ENCODE measurements at places on chromosomes 1 and 21. TPM values are rescaled to one million over a fixed set of nuclear protein-coding genes. Genes with fewer than 3 reads are reported as not detected.

Gene DR1
- 38.8 TPM for total RNA-seq

Gene NUF2
- total RNA-seq: 0.92 TPM

Gene SEMA4A
- total RNA-seq: 4.4 TPM

Gene RBM34
- total RNA-seq: 45.3 TPM

DNA sequence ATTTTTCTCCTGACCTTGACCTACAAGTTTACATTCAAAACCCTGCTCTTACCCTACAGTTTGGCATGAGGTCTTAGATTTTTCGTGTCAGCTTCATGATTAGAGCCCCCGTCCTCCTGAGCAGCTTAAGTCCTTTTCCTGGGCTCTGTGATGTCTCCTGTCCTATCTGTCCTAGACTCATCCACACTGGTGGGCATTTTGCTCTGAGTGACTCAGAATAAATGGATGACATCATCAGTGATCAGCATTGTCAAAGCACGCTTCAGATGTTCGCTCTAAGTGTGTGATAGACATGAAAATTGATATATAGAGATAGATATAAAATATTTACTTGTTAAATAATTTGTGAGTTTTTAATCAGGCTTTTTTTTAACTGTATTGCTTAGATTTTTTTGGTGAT, 21.8 kb downstream of the RGS13 start:
- no peak for DNase-seq

DNA sequence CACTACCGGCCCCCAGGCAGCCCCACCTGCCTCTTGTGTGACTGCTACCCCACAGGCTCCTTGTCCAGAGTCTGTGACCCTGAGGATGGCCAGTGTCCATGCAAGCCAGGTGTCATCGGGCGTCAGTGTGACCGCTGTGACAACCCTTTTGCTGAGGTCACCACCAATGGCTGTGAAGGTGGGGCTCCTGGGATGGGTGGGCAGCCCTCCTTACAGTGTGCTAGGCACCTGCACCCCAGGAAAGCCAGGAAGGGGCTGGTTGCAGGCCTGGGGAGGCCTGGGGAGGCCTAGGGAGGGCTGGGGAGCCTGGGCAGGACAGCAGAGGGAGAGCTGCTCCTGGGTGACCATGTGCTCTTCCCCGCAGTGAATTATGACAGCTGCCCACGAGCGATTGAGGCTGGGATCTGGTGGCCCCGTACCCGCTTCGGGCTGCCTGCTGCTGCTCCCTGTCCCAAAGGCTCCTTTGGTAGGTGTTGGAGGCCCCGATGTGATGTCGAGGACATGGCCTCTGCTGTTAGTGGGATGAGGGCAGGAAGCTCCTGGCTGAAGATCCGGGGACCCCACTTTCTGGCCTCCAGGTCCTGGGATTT, 16.5 kb downstream of the CELSR2 start:
- DNase-seq: no peak

DNA sequence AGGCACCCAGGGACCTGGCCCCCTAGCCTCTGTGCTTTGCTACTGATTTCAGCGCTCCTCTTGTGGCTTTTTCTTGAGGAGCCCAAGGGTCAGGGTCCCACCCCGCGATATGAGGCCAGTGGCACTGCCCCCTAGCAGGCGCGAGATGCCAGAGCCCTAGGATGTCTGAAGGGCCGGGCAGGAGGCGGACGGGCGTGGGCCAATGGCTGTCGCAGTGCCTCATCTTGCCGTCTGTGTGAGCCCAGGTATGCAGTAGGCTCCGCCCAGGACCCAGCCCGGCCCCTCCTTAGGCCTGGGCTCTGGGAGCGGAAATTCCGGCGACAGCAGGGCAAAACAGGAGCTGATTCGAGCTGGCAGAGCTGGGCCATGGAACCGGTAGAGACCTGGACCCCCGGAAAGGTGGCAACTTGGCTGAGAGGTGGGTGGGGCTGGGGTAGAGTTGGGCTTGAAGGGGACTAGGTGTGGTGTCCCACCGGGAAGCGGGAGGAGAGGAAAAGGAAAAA, at the start of gene CNKSR1:
CNKSR1 (plus strand) TSS at position 310 of the 503 bp plus-strand sequence; CDS start at position 367, 57 bp downstream.
- DNase-seq: no peak

DNA sequence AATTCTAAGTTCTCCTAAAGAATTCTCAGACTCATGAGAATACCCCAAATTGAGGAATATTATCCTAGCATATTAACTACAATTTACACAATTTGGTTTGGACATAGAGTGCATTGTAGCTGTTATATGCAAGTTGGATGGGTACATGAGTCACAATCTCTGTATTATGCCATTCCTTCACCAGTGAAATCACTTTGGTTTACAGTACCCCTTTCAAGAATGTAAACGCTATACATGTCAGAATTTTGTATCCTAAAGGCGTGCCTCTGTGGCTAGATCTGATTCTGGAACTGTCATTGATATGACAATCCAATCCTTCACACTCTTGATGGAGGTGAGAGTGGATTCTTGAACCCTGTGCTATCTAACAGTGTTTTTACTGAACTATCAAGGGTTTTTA, 6.7 kb upstream of the IL10RB start:
- DNase-seq: no peak

GRCh38 chr1:21449906-21450305, 10.0 kb downstream of the NBPF3 start:
- DNase-seq: no peak

DNA sequence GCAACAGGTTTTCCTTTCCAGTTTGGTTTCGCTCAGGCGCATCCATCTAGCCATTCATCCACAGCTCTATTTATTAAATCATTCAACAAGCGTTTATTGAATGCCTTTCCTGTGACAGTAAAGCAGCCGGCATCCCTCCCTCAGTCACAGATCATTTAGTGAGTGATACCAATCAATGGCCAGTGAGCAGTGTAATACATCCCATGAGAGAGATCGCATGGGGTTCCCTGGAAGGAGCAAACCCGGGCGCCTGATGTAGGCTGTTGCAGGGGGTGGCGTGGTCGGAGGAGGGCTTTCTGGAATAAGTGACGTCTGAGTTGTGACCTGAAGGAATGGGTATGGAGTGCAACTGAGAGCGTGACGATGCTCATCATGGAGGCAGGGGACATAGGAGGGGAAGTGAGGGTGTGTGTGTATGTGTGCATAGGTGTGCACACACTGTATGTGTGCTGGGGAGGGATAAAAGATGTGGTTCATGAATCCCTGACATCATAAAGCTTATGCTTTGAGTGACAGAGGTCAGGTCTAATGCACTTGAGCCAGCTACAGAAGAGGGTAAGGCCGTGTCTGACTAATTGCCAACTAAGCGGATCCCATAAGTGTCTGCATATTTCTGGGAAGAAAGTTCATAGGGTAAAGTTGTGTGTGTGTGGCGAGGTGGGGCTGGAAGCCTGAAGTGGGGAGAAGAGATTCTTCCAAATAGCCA, 6.6 kb downstream of the FCMR start:
- DNase-seq: no peak

DNA sequence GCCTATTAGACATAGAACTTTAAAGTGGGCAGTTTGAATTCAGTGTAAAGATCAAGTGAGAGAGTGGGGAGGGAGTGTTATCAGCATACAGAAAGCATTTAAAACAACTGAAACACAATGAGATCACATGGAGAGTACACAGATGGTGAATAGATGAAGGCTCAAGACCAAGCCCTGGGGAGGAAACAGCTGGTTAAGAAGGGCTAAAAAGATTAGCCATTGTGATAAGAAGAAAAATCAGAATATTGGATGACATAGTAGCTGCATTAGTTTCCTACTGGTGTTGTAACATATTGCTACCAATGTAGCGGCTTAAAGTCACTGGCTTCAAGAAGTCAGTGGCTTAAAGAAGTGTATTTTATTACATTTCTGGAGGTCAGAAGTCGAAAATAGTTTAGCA, 443.4 kb upstream of the RGS18 start:
- no peak for DNase-seq

Measured in heart right ventricle (tissue), 16 donors.